Nephron progenitor cell (in vitro differentiated cells): ENCODE measurements at places on chromosomes 12 and 14.

DNA sequence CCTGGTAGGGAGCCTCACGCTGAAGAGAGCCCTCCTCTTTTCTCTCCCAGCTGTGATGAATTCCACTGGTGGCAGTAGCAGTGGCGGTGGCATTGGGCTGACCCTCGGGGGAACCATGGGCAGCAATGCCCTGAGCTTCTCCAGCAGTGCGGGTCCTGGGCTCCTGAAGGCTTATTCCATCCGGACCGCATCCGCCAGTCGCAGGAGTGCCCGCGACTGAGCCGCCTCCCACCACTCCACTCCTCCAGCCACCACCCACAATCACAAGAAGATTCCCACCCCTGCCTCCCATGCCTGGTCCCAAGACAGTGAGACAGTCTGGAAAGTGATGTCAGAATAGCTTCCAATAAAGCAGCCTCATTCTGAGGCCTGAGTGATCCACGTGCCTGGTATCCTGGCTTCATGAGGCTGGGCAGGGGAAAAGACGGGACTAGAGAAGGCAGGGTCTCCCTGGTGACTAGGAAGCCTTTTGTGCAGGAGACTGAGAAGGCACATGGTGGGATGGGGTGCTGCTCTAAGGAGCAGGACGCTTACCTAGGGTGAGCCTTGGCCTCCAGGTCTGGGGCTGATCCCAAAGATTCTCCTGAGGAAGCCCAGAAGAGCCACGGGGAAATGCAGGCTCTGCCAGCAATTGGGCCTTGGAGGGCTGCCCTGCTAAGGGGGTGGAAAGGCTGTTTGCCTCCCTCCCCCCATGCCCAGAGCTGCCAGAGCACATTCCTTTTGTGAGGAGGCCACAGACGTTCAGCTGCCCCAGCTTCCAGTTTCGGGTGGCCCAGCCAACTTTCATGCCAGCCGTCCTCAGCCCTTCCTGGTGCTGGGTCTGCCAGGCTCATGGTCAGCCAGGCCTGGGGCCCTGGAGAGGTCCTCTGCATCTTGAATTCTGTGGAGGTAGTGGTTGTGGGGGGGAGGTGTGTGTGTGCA is 15.8 kb downstream of the KRT7 start:
- DNase-seq, result no peak

- no peak for DNase-seq
Measured at GRCh38 chr14:95979339-95980042, 59.7 kb upstream of the C14orf132 start.

GRCh38 chr14:53947094-53947445 is 9.6 kb downstream of the BMP4 start:
- no peak for DNase-seq

DNA sequence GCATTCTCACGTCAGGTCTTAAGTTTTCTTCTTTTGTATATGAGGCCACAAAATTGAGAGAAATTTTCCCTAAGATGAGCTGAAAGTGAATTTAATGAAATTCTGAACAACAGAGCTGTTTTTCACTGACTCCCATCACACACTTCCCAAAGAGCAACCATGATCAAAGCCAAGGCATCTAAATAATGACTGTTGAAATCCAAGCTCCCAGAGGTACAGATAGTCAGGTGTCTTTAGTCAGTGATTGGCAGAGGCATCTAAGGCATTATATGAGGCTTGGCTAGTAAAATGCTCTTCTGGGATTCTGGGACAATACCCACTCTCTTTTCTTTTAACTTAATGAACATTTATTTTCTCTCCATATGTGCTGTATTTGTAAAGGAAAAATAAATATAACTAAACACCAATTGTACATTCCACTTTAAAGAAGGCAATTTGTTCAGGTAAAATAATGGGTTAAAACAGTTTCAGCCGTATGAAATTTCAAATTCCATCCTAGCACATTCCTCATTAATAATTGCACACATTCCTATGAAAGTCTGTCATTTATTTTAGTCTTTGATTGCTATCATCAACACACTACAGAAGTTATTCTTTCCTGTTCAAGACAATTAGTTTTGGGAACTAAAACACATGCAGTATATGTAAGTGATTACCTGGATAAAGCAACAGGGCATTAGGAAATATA is 871 bp upstream of the SSTR1 start:
- DNase-seq, result no peak

GRCh38 chr14:49637534-49638078 is 2.6 kb upstream of the DNAAF2 start:
- DNase-seq, result no peak

GRCh38 chr12:68069275-68069674 is 80.0 kb downstream of the IFNG-AS1 start:
- no peak for DNase-seq

- DNase-seq, result no peak
Measured at GRCh38 chr14:26389646-26390508, 208.0 kb downstream of the NOVA1 start.

DNA sequence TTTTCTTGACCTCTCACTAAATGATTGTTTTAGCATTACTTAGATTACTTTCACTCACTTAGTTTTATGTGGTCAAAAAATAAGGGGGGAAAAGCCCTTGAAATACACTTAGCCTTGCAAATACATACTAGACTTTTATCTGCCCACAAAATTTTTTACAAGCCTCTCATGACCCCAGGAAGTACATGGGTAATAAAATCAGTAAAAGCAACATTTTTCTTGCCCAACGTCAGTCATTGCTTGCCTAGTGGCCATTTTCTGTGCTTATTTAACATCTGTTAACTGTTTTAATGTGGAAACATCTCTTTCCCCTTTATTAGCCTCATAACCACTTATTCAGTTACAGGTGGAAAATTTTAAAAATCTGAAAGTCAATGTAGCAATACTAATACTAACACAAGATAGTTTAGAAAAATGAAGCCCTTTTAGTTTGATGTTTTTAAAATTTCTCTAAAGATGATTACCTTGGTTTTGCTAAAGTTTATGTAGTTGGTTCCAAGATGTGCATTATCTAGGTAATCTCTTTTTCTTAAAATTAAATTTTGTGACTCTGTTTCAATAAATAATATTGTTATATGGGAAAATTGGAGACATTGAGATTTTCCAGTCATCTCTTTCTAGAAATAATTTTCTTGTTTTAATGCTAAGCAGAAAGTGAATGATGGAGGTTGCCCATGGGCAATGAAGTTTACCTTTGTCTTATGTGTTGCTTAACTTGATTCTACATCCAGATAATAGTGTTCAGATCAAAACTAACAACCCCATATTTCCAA is 175.5 kb downstream of the TMTC2 start:
- no peak for DNase-seq

- DNase-seq, result no peak
Measured at GRCh38 chr14:76280221-76280620, 95.7 kb upstream of the ESRRB start.

DNA sequence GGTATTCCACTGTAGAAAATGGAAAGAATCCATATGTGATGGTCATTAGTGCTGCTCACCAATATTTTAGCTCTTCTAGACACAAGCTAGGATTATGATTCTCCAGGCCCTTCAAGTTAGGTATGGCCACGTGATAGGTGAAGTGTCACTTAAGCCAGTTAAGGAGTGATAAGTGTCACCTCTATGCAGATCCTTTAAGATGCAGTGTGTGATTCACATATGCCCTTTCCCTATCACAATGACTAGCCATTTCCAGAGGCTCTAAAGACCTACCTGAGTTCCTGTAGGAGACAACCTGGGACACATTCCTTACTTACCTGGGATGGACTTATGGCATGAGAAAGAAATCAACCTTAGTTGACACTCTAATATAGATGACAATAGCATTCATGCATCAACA is 343.2 kb downstream of the NELL2 start:
- DNase-seq, result no peak

- DNase-seq, result no peak
Measured at GRCh38 chr12:106480251-106480650, 102.6 kb upstream of the RFX4 start.

- no peak for DNase-seq
Measured at GRCh38 chr12:121128908-121129810, 3.5 kb upstream of the P2RX7 start.

DNA sequence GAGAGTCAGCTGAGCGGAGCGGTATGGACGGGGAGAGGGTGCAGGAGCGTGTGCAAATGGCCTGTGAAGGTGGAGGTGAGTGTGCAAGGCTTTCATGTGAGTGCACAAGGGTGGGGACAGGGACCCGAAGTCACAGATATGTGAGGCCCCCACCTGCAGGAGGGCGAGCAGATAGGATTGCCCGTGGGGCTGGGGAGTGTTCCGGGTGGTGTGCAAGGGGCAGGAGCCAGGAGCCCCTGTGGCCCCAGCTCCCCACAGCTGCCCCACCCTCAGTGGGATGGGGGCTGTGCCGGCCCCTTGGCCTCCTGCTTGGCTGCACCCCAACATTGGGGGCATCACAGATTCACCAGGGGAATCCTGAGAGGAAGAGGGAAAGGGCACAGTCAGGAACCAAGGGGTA is 5.5 kb upstream of the ZNF384 start:
- no peak for DNase-seq

GRCh38 chr14:34170882-34171281 is 220.0 kb upstream of the EGLN3 start:
- peak; percentile 37 for DNase-seq

DNA sequence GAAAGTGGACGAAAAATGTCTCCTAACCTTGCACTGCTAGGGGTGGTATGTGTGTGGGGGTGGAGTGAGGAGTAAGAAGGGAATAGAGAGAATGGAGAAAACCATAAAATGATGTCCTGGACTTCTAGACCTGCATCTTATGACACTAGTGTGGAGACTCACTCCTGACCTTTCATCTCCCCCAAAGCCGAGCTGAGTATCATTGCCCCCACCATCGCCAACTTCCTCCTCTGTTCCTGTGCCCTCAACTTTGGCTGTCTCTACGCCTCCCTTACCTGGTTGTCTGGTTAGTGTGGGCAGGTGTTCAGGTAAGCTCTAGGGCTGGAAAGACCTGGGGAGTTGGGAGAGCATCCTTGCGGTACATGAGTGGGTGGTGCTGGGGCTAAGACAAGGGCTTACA is 4.5 kb upstream of the KLHL33 start:
- DNase-seq, result no peak

DNA sequence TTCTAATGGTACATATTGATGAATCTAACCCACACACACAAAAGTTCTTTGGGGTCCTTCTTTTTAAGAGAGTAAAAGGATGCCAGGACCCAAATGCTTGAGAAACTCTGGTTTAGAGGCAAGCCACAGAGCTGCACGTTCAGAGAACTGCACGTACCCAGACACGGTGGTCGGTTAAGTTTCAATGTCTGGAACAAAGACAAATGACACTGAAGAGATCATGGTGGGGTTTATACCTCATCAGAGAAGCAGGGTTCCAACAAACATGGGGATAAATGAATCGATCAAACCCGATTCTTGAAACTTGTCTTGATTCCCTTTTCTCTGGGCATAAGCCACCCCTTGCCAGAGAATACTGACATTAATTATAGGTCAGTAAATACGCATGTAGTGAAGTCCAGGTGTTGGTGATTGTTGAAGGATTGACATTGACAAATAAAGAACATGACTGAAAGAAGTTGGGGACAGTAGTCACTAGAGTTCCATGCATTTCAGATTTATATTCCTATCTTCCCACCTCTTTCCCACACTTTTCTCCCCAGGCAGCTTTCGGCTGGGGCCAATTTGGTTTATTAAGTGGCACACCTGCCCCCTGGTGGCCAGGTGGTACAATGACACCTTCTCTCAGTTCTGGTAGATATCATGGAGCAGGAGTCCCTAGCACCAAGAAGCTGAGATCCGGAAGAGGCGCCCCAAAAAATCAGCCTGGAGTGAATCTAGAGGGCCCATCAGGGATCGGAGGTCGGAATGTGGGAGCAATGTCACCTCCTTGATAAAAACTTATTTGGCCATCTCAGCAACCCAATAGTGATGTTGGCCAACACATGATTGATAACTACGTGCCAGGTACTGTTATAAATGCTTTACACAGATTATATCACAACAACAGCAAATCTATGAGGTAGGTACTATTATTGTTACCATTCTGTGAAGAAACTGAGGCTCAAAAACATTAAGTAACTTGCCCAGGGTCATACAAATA is 17.8 kb upstream of the HDAC7 start:
- DNase-seq, result peak; percentile 76

- DNase-seq, result no peak
Measured at GRCh38 chr12:90017316-90017715, 308.7 kb upstream of the ATP2B1 start.

- DNase-seq, result no peak
Measured at GRCh38 chr12:30794591-30795409, 40.0 kb upstream of the CAPRIN2 start.

- DNase-seq, result no peak
Measured at GRCh38 chr12:47028981-47029708, 50.3 kb upstream of the PCED1B start.

GRCh38 chr12:96249196-96250118 is 55.3 kb downstream of the ELK3 start:
- DNase-seq, result peak; percentile 70

- DNase-seq, result no peak
Measured at GRCh38 chr14:77707355-77707723, 484 bp downstream of the ALKBH1 start.

DNA sequence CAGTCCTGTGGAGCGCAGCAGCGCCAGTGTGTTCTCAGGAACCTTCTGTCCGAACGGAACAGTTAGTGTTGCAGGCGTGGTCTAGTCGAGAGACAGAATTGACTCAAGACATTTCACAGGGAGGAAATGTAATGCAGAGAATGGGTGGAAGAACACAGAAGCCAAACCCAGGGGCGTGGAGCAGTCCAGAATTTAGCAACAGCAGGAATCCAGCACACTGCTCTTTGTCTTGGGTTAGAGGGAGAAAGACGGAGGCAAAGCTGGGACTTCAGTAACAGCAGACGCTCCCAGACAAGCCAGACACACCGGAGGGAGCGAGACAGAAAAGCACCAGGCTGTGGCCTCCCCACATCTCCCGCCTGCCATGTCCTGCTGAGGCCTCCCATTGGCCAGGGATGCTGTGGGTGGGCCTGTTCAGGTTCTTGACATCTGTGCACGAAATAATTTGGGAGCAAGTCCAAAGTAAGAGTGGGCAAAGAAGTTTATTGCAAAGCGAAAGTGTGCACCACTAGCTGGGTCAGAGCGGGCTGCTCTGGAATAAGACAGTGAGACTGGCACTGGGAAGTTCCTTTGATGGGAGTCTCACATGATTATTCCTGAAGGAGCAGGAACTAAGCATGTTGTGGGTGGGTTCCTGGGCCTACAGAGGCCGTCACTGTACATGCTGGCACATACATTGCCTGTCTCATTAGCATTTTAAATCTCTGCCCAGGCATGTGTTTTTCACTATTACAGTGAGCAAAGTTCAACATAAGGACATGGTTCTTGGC is 339.3 kb upstream of the SFSWAP start:
- no peak for DNase-seq

DNA sequence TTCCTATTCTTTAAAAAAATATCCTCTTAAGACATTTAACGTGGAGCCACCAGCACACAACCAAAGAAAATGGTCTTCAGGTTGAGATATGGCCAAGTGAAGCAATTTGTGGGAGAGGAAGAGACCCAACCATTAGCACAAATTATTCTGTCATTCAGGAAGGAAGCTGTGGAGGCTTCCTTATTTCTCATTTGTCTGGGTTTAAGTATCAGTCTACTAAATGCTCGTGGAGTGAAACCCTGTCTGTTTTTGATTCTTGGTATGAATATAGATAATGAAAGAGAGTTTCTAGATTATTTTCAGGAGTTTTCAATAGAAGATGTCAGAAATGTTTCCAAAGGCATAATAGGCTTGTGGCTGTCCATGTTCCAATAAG is 125.1 kb downstream of the GPR65 start:
- DNase-seq, result no peak
